ENCODE measurements at places on chromosomes 1 and 21.

- peak; percentile 36 for DNase-seq
These were observed 150.2 kb downstream of the FOXD2 start for GRCh38 chr1:47587891-47588582.

DNA sequence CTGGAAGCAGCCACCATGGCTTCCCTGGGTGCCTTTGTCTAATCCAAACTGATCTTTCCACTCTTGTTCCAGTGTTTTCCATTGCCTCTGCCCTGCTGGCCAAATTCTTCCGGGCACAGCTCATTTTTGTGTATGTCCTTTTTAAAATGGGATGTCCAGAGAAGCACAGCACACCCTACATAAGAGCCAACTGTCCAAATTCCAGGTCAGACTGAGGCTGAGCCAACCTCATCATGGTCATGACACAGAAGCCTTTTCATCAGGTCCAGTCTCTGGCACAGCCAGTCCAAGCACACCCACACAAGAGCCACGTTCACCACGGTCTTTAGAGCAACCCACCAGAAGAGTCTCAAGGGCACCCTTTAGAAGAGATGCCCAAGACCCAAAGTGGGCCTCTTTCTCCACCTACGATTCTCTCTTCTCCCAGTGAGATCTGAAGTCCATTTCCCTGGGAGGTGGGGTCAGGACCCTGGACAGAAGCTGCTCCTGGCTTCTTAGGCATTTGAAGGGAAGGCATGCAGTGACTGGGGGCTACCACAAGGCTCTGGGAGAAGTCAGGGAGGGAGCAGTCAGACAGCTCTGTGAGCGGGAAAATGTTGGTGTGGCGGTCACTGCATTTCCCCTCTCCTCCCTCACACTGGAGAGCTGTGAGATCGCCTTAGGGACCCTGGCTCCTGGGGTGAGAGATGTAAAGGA is 53.2 kb downstream of the SYT2 start:
- DNase-seq, result peak; percentile 61

- DNase-seq, result no peak
These were observed 3.4 kb downstream of the SLC26A9 start for GRCh38 chr1:205939690-205940330.

- no peak for DNase-seq
These were observed 110.1 kb downstream of the VPS13D start for GRCh38 chr1:12339811-12340543.

DNA sequence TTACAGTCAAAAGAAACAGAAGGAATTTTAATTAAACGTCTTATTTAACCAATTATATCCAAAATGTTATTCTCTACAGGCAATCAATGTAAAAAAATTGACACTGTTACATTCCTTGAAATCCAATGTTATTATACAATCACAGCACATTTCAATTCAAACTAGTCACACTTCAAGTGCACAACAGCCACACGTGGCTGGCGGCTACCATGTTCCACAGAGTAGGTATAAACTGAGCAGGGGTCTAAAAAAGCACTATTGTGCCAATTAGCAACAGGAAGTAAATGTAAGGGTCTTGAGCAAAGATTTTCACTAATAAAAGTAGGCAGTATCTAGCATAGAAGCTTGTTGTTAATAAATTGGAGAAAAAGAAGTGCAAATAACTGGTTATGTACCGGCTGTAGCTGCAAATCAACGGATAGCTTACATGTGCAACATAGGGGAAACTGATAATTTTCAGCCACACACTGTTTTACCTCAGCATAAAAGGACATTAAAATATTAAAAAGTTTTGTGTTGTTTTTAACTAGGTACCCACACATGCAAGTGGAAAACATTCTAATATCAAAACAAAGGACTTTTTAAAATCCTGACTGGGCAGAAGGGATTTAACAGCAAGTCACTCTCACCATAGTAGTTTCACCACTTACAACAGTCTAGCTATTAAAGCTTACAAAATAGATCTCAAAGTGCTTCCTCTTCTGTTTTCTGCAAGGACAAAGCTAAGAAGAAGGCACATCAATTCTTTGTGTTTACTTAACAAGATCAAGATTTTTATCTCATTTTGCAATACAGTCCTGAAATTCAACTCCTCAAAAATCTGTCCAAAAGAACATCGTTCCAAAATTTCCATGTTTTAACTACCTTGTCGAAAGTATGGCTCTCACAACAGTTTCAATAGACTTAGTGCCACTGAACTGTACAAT is 2.5 kb downstream of the CSDE1 start:
- DNase-seq, result peak; percentile 10

DNA sequence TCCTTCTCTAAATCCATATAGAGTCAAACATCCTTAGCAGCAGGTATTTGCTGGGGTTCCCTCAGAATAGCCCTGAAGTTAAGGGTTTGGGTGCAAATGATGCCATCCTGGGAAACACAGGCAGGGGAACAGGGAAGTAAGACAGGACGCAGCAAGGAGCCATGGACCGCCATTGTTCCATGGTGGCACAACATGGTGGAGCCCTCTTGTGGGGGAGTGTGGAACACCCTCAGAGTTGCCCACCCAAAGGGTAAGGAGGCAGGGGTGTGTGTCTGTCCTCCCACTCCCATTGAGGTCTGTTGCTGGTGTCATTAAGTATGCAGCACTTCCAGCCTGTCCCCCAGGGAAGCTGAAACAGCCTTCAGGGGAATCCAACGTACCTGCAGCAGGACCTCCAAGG is 20.4 kb upstream of the RCAN1 start:
- no peak for DNase-seq

GRCh38 chr1:210692796-210693195 is 364.1 kb downstream of the HHAT start:
- no peak for DNase-seq
